ENCODE measurements at places on chromosomes 11 and 22.

GRCh38 chr11:74720596-74721478 is 10.4 kb downstream of the CHRDL2 start:
- no peak for DNase-seq

DNA sequence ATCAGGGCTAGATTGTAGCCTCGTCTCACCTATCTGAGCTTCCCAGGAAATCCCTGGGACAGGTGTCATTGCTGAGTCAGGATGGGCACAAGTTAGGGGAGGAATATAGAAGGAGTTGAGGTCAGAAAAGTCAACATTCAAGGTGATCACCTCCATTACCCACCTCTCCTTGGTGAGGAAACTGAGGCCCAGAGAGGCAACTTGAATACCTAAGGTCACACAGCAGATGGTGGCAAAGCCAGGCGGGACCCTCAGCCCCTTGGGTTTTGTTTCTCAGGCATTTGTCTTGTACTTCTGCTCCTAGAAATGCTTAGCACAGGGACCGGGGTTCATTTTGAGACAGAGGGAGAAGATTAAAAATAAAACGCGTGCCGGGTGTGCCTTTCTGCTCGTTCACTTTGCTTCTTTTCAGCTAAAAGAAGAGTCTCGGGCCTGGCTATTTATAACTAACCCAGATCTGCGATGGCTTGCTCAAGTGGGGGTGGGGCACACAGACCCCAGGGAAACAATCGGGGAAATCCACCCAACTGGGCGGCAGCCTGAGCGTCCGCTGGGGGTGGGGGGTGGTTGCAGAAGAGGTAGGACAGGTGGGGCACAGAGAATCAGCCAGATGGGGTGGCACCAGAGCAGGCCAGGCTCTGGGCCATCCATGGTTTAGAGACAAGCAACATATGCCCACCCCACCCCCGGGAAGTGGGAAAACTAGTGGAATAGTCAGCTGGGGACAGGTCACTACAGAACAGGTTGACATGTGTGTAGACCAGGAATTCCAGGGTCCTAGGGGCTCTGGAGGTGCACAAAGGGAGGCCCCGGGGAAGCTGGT is 3.9 kb upstream of the GNAZ start:
- no peak for DNase-seq

GRCh38 chr11:130638033-130638432 is 189.6 kb downstream of the ADAMTS15 start:
- no peak for DNase-seq

DNA sequence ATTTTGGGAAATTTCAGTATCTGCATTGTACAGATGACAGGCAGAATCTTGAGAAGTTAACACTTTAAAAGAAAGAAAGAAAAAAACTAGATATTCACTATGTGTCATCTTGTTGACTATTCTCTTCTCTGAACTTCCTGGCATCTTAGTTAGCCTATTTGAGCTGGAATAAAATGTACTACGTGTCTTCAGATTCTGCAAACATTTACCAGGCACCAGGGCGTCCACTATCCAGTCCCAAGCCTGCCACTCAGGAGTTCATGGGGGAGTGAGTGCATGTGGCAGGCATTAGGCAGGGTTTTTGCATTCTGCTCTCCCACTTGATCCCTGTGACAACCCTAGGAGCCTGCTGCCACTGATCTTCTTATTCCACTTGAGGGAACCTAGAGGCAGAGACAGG is 25.0 kb downstream of the TIMP3 start:
- DNase-seq = no peak

DNA sequence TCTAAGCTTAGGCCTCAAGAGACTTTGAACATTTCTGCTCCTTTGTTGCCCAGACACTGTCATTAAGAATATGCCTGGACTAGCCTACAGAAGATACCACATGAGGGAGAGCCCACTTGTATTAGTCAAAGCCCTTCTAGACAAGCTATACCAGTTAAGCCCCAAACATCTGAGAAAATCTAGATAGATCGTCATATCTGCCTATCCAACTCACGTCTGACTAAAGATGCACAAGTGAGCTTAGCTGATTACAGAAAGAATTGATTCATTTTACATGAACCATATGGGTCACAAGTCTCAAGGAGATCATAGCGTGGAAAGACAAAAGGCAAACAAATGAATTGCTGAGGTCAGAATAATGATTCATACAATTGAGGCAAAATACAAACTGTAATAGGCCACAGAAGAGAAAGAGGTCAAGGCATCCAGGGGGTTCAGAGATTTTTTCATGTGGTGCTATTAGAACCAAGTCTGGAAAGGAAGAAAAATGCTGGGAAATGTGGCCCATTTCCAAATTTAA is 1155.5 kb upstream of the TENM4 start:
- DNase-seq = no peak

GRCh38 chr11:65898656-65899355 is 1.4 kb downstream of the FOSL1 start:
- DNase-seq = no peak

- no peak for DNase-seq
These were observed 7.5 kb downstream of the CFL1 start for GRCh38 chr11:65850217-65851082.

DNA sequence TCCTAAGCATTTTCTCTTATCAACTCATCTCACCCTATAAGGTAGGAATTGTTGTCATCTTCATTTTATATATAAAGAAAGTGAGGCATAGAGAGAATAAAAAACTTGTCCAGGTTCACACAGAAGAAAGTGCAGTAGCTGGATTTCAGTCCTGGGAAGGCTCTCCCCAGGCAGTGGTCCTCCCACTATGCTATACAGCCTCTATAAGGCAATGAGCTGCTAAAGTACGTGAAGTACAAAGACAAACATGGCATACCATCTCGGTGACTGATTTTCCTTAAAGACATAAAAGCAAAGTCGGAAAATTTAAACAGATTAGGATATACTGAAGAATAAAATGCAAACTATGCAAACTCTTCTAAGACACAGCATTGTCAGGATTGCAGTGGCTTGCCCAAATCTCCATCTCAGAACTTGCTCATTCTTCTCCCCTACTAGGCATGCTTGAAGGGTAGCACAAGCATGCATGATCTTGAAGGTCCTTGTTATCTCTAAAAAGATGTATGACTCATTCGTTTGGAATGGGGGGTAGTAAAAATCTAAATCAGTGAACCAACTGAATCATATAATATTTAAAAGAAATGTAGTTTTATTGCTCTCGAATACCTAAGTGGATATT is 97.8 kb upstream of the CSNK2A3 start:
- no peak for DNase-seq

- DNase-seq = no peak
These were observed 3.4 kb upstream of the TMEM184B start for GRCh38 chr22:38276166-38276565.

DNA sequence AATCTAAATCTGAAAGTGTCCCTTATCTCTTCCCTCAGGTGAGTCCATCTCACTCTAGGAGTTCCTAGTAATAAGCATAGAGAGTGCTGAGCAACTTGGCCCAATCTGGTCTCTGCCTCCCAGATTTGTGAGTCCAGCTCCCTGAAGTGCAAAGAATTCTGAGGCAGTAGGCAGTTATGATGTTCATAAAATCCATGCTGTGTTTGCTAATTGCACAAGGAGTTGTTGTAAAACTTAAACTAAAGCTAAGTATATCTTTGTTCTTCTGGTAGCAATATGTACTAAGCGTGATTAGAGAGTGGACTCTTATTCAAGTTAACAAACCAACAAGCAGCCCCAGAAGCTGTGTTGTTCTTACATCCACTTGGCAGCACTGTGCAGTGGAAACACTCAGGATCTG is 7.6 kb upstream of the PTH start:
- no peak for DNase-seq

GRCh38 chr22:47075568-47075967 is 313.1 kb downstream of the TBC1D22A start:
- DNase-seq = no peak

All from stimulated activated CD8-positive, alpha-beta memory T cell treated with anti-CD3 and anti-CD28 coated beads, Interleukin-7, amount 100 ng/mL, for 1 hour (primary cell).